NCI-H1092 (cell line): ENCODE measurements at places on chromosomes 11 and 22.

- no peak for DNase-seq
Measured at GRCh38 chr11:122491509-122491908, 164.0 kb upstream of the UBASH3B start.

GRCh38 chr11:69161117-69161407 is 5.3 kb downstream of the SMIM38 start:
- no peak for DNase-seq

- DNase-seq, result no peak
Measured at GRCh38 chr11:60767388-60767811, 10.7 kb downstream of the MS4A15 start.

GRCh38 chr11:95568281-95568680 is 221.3 kb downstream of the FAM76B start:
- DNase-seq, result no peak

DNA sequence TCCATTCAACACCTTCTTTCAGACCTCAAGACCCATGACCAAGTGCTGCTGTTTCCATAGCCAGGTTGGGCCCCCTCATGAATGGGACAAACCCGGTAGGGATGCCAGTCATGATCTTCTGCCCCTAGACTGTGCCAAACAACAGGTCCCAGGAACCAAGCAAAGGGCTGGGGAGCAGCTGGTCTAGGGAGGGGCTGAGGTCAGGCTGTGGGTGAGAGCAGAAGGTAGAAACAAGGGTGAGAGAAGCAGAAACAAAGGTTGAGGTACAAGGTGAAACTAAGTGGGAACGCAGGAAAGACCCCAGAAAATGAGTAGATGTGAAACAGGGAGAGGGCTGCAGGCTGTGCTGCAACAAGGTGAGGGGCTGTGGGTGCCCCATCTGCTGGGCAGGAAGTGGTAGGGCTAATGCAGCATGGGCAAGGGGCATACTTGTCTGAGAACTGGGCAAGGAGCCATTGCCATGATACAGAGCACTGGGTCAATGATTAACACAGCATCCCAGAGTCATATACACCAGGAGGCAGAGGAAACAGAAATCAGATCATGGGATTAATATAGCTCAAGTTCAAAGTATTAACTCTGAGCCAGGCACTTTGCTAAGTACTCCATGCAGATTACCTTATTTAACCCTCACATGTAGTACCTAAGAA is 45.9 kb downstream of the SLC1A2 start:
- DNase-seq, result no peak

DNA sequence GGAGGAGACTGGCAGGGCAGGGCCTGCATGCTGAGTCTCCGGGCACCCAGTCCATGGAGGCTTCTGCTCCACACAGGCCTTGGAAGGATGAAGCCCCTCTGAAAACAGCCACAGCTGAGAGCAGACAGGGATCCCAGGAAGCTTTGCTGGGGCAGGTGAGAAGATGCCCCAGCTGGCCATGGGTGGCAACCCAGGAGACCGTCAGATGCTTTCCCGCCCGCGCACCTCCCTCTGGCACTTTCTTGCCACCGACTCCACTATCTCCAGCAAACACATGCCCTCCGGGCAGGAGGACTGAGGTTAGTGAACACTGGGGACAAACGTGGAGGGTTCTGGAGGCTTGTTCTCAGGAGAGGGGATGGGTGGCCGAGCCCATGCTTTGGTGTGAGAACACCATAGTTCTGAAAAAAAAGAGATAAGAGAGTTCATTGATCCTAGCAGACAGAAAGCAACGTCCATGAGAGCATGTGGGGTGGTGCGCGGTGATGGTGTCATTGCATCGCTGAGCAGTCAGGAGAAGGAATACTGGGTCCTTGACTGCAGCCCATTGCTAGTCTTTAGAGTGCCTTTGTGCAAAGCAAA is 2.3 kb downstream of the C1QTNF6 start:
- DNase-seq, result no peak

DNA sequence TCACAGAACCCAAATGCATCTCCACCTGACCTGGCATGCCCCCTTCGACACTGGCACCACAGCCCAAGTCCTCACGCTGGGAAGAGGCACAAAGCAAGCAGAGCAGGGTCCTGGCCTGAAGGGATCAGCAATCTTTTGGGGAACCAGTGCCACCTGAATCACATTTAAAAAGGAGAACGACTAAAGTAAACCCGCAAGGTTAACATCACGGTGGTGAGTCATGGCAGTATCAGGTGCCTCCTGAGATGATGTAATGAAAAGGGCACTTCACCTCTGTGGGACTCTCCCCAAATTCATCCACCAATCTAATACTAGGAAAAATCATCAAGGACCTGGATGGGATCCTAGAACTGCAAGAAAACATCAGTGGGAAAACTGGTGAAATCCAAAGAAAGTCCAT is 44.9 kb downstream of the PACSIN2 start:
- no peak for DNase-seq

DNA sequence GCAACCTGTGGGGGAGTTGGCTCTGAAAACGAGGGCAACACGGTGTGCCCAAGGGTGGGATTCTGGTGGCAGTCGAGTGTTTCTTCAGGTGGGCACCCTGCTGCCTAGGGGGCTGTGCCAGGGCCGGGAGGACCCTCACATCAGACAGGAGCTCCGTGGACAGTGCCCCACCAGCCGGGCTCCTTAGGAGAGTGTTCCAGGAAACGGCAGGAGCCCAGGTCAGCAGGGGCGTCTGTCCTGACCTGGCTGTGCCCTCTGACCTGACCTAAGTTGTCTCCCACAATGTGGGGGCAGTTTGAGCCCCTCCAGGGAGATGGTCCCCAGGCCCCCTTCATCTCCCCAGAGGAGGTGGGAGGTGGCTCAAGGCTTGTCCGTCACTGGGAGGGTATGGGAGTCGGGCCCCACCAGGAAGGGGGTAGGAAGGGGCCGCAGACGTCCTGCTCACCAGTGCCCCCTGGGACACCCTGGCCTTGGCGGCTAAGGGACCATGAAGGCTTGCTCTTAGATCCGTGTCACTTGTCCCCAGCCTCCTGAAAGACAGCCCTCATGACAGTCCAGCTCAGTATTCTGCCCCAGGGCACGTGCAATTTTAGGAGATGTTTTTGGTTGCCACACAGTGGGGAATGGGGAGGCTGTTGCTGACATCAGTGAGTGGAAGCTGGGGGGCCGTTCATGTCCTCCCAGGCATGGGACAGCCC is 32.2 kb upstream of the GAL start:
- no peak for DNase-seq

DNA sequence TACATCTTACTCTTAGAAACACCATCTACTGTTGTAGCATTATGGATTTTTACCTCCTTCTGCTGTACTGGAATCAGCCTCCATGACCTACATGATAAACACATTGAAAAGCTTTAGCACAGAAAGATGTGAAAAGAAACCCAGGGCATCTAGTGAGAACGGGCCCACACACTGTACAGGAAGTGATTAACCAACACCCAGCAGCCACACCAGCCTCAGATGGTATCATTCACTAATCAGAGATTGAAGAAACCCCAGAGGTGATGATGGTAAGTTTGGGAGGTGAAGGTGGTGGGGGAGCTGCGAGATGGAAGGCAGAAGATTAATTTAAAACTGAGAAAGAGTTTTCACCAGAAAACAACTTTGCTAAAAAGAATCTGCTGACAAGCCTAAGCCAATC is 46.1 kb downstream of the RASSF10 start:
- DNase-seq, result no peak

DNA sequence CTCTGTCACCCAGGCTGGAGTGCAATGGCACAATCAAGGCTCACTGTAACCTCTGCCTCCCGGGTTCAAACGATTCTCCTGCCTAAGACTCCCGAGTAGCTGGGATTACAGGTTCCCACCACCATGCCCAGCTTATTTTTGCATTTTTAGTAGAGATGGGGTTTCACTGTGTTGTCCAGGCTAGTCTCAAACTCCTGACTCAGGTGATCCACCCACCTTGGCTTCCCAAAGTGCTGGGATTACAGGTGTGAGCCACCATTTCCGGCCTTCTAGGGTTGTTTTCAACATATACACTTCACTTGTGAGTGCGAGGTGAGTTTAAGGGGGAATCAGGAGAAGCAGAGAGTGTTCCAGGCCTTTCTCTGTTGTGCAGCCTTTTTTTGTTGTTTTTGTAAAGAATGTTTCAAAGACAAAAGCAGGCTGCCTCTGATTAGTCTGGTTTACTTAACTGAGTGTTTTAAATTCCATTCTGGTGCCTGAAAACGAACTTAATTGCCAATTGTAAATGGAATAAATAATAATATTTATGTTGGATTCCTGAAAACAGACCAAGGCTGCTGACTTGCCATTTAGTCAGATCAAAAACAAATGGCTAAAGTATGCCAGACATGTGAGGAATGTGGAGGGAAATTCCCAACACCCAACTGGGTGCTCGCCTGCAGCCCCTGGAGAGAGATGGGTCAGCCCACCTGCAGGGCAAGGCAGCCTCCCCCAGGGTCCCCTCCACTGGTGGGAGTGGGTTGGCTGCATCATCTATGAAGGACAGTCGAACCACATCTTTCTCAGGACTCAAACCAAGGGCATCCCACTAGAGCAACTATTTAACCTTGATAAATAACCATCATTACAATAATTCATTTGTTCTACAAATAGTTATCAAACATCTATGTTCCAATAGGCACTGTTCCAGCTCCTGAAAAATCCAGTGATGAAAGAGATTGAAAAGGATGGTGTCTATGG is 4.6 kb upstream of the RANGAP1 start:
- DNase-seq, result no peak

DNA sequence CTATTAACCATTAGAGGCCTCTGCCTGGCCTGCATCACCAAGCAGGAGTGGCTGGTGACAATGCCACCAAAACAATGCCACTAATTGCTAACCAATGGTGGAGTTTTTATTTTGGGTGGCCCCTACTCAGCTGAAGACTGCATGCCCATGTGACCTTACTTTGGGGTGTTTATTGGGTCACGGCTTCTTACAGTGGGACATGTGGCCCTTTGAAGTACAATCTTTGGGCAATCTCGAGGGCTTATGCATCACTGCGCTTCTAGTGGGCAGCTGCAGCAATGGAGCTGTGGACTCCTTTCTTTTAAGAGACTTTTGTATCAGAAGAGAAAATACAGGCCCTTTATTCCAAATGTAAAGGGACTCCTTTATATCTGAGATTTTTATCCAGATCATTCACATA is 85.7 kb downstream of the IGLL5 start:
- no peak for DNase-seq

DNA sequence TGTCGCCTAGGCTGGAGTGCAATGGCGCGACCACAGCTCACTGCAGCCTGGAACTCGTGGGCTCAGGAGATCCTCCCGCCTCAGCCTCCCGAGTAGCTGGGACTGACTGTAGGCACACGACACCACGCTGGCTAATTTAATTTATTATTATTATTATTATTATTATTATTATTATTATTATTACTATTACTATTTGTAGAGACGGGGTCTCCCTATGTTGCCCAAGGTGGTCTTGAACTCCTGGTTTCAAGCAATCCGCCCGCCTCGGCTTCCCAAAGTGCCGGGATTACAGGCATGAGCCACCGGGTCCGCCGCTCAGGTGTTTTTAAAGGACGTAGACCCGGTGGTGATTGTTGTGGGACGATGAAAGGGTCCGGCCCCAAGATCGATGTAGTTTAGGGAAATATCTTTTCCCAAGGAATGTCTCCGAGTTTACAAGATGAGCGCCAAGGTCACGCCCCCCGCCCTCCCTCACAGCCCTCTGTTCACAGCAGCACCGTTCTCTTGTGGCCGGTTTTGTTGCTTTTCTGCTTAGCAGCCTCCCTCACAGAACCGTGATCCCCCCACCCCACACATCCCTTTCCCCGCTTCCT is 728 bp upstream of the POGLUT3 start:
- DNase-seq, result no peak

DNA sequence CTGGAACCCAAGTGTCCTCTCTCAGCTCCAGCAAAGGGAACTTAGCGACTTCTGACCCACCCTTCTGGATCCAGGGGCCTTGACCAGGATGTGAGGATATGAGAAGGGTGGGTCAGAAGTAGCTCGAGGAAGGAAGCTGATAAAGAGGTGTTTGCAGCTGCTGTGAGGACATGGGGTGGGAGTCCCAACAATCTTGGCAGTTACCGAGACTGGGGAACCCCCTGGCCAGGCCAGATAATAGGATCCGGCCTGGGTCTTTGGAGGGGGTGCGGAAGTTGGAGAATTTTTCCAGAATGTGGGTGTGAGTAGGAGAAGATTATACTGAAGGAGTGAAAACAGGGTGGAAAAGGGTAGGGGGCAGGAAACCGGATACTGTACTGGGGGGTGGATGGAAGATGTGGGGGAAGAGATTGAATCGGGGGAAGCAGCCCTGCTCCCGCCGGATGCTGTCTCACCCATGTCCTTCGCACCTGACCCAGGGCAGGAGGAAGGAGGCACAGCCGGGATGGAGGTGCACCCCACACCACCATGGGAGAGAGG is 2.8 kb upstream of the MCAM start:
- DNase-seq, result no peak

- DNase-seq, result peak; percentile 100
Measured at GRCh38 chr11:68459886-68460740, 439 bp upstream of the PPP6R3 start.

DNA sequence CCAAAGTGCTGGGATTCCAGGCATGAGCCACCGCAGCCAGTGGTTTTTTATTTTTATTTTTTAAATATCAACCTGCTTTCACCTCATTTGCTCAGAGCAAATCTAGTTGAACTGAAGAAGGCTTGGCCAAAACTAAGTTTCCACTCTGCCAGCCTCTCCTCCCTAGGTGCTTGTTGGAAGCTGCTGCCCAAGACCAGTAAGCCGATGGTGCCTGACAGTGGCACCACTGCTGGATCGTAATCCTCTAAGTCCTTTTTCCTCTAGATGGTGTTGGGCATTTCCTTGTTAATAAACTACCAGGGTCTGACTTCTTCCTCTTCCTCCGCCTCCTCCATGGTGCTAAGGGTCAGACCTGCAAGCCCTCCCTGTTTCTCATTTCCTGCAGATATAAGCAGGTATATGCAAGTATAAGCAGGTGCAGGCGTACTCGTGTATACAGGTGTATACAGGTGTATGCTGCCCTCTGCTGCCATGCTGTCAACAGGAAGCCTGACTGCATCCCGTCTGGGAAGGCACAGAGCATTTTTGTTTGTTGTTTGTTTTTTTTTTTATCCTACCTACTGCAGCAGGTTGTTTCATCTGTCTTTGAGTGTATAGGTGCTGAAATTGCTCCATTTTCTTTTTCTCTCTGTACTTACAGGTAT is 1.6 kb downstream of the NADSYN1 start:
- no peak for DNase-seq

- no peak for DNase-seq
Measured at GRCh38 chr11:120343429-120343828, 7.2 kb downstream of the ARHGEF12 start.

GRCh38 chr11:27367881-27368280 is 4.9 kb upstream of the CCDC34 start:
- DNase-seq, result peak; percentile 74

- no peak for DNase-seq
Measured at GRCh38 chr11:86737737-86738136, 62.6 kb upstream of the PRSS23 start.

GRCh38 chr11:128152796-128153696 is 434.3 kb downstream of the ETS1 start:
- DNase-seq, result no peak

- no peak for DNase-seq
Measured at GRCh38 chr11:45518833-45519535, 146.4 kb downstream of the CHST1 start.
